ENCODE measurements at places on chromosomes 5 and 9.

DNA sequence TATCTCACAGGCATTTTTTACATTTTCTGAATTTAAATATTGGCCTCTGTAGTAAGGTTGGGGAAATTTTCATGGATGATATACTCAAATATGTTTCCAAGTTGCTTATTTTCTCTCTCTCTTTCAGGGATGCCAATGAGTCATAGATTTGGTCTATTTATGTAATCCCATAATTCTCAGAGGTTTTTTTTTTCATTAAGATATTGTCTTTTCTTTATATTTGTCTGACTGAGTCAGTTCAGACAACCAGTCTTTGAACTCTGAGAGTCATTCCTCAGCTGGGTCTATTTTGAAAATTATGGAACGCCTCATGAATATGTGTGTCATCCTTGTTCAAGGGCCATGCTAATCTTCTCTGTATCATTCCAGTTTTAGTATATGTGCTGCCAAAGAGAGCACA is 223.2 kb downstream of the PCSK1 start:
- DNase-seq, result no peak

DNA sequence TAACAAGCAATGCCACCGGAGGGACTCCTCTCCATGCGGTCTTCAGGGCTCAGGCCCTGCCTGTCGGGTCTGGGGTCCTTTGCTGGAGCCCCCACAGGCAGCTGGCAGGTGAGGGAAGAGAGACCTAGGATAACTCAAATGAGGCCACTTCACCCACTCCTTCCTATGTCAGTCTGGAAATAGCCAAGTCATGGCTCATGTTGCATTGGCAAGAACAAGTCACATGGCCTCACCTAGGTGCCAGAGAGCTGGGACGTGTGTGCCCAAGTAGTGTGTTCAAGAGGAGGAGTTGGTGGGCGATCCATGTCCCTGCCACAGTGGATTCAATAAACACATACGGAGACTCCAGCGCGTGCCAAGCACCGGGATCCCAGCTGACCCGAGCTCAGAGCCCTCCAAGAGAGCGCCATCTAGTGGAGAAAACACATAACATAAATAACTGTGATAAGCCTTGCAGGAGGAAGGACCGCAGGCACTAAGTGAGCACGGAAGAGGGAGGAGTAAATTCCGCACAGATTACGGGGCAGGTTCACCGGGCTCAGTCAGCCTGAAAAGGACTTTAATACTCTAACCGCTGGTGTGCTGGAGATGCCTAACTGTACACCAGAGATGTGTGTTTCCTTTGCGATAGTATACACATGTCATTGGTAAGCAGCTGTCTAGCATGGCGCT is 580.8 kb downstream of the CCDC171 start:
- no peak for DNase-seq

- peak; percentile 38 for DNase-seq
Measured at GRCh38 chr9:68981789-68982188, 32.1 kb downstream of the PRKACG start.

DNA sequence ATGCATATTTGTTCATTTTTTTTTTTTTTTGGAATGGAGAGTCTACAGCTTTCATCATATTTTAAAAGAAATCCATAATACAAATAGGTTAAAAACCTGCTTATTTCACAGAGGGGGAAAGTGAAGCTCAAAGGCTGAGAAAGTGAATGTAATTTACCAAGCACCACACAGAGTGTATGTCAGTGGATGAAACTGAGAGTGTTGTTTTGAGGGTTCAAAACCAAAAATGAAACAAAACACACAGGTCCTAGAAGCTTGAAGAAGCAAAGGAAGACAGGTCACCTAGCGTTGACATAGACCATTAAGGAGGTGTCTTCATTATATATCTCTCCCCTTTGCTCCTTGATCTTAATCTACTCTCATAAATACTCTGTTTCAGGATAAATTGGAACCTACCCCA is 7.5 kb downstream of the NMUR2 start:
- no peak for DNase-seq

DNA sequence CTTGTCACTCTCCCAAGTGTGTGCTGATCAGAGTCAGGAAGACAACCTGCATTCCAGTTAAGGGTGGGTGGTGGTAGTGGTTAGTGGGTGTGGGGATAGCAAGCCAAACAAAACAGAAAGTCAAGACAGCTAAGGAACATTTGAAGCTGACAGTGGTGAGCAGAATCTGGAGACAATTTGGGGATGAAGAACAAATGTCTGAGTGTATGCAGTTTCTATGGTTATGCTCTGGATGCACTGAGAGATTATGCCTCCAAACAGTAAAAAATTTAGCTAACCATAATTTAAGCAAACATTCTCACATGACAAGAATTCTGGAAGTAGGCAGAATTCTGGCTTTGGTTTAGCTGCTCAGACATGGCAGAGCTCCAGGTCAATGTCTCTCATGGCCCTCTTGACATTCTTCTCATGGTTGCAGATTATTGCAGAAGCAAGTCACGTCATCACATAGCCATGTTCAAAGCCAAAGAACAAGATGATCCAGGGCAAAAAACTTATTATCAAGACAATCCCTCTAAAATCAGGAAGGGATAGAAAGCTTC is 148.7 kb downstream of the LURAP1L start:
- DNase-seq, result peak; percentile 65

- DNase-seq, result peak; percentile 17
Measured at GRCh38 chr9:129365196-129365595, 187.1 kb upstream of the IER5L start.

- DNase-seq, result no peak
Measured at GRCh38 chr5:135127439-135128240, 93.6 kb upstream of the PITX1 start.

DNA sequence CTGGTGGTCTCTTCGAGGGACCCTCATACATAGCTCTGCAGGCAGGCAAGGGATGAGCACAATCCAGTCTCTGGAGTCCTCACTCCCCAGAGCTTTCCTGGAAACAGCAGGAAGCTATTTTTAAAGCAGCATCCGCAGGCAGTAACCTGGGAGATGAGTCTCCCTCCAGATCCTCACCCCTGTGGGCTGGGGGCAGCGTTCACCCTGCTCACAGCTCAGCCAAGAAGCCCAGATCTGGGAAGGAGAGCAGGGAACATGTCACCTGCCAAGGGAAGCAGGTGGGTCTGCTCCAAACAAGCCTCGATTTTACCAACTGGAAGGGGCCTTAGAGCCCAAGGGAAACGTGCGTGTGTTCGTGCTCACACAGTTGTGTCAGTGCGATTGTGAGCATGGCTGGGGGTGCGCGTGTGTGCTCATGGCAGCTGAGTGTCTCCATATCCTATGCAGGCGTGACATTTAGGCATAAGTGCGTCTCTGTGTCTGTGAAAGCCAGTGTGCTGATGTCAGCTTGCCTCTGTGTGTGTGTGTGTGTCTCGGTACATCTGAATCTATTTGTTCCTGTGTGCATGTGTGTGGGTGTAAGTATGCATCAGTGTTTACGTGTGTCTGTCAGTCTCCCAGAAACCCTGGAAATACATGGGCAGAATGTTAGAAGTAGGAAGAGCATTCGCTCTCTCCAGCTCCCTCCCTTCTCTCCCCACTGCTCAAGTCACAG is 40.6 kb upstream of the CPLX2 start:
- no peak for DNase-seq

DNA sequence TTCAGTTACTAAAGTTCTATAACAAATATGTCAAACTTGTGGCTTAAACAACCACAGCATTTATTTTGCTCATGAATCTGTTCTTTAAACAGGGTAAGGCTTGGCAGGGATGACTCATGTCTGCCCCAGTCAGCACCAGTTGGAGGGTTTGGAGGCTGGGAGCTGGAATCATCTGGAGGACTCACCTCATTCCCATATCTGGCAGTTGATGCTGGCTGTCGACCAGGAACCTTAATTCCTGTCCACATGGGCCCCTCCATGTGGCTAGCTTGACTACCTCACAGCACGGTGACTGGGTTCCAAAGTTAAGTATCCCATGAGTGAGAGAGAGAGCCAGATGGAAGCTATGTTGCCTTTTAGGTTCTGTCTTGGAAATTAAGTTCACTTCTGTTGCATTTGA is 13.8 kb upstream of the CCL28 start:
- DNase-seq, result no peak

DNA sequence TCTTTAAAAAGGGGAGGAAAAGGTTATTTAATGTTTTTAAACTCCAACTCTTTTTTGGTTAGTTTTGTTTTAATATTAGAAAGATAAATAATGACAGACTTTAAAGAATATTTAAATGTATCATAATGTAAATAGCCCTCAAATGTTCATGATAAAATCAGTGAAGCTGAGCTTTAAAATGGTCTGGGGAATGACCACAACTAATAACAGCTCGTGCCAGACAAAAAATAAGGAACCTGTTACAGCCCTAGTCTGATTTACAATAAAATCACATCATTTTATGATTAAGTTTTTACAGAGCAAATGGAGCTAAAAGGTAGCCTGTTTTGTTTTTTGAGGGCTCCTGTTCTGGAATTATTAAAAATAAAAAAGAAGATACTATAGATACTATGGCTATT is 46.1 kb downstream of the VCAN start:
- no peak for DNase-seq

DNA sequence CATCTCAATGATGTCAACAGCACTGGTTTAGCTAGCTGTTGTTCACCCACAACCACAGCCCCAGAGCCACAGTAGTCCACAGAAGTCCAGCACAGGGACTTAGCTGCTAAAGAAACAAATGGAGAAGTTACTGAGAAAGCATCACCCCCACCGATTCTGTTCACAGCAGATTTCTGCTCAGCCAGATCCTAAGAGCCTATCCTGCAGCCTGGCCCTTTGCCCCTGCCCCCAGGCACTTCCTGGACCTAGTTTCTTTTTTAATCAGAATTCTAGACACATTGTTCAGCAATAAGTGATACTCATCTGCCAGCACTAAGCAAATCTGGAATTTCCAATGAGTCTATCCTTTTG is 7.4 kb downstream of the B4GALT1 start:
- DNase-seq, result no peak

DNA sequence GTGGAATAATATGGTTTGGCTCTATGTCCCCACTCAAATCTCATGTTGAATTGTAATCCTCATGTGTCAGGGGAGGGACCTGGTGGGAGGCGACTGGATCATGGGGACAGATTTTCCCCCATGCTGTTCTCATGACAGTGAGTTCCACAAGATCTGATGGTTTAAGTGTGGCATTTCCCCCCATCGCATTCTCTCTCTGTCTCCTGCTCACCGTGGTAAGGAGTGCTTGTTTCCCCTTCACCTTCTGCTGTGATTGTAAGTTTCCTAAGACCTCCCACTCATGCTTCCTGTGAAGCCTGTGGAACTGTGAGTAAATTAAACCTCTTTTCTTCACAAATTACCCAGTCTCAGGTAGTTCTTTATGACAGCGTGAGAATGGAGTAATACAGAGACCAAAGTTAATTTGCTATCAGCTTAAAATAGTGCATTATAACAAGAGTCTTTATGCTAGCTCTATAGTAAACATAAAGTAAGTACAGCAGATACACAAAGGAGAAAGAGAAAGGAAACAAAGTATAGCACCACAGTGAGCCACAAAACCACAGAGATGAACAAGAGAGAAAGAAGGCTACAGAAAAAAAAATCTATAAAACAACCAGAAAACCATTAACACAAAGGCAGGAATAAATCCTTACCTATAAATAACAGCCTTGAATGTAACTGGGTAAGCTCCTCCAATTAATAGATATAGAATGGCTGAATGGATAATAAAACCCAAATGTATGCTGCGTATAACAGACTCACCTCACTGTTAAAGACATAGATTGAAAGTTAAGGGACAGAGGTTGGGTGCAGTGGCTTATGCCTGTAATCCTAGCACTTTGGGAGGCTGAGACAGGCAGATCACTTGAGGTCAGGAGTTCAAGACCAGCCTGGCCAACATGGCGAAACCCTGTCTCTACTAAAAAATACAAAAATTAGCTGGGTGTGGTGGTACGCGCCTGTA is 39.7 kb downstream of the RAPGEF6 start:
- no peak for DNase-seq

DNA sequence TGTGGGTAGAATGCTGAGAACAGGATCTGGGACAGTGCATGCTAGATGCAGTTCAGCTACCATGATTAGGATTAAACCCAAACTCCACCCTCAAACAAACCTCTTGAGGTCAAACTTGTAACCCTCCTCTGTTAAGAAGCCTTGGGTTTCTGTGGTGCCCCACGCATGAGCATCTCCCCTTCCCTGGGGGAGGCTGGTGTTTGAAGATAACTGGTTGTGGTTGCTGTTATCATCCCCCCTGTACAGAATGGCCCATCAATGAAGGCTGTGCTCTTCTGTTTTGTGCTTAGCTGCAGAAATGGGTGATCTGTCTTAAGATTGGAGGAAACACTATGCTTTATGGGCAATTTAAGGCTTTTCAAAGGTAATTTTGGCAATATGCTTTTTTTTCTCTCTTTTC is 4.4 kb upstream of the DAB2IP start:
- DNase-seq, result no peak

DNA sequence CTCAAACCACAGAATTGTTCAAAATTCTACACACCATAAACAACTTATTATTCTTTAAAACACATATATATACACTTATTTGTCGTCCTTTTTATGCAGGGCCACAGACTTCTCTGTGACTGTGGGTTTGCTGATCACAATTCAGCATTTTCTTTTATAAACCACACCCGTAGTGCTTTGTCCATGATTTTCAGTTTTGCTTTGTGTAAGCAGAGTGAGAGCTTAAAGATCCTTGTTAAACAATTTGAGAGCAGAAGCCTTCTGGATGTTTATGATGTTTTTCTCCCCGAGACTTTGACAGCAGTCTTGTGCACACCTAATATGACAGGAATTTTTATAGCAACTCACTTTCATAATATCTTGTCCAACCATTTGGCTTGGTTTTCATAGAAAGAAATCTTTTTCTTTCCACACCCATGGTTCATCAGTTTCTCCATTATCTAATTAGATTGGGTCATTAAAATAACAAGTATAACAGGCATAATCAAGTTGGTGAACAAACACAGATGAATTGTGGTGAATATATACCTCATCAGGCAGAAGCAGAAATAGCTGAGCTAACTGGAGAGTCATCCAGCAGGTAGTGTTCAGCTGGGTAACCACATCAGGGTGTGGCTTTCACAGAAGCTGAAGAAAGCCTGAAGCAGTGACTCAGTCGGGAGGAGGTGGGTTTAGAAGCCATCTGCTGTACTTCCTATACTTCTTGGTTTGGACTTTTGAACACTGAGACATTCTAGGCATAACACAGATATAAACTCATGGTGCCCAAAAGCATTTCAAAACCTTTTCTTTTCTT is 232.8 kb downstream of the DOCK8 start:
- no peak for DNase-seq

- DNase-seq, result no peak
Measured at GRCh38 chr5:53366245-53366644, 114.2 kb upstream of the FST start.

- DNase-seq, result no peak
Measured at GRCh38 chr5:163105456-163105855, 331.9 kb upstream of the CCNG1 start.

- DNase-seq, result no peak
Measured at GRCh38 chr9:74810200-74810599, 77.5 kb downstream of the TRPM6 start.

DNA sequence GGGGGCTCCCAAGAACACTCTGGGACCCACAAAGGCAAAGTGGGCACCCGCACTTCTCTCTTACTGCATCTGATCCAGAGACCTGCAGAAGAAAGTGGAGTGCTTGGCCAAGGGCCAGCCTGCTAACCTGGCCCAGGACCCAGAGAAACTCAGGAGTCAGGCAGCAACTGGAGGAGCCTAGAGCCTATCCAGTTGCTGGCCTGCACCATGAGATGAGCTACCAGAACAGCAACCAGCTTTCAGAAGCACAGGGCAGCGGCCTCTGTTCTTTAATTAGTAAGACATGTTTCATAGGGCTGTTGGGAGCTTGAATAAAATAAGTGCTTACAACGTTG is 298.3 kb downstream of the GADD45G start:
- no peak for DNase-seq

- no peak for DNase-seq
Measured at GRCh38 chr5:19795218-19795617, 192.8 kb downstream of the CDH18 start.

GRCh38 chr9:95552814-95553546 is 36.2 kb upstream of the PTCH1 start:
- DNase-seq, result peak; percentile 66

Data from right hindlimb (tissue), 1 donor.